ENCODE measurements at places on chromosomes 1 and 21.

DNA sequence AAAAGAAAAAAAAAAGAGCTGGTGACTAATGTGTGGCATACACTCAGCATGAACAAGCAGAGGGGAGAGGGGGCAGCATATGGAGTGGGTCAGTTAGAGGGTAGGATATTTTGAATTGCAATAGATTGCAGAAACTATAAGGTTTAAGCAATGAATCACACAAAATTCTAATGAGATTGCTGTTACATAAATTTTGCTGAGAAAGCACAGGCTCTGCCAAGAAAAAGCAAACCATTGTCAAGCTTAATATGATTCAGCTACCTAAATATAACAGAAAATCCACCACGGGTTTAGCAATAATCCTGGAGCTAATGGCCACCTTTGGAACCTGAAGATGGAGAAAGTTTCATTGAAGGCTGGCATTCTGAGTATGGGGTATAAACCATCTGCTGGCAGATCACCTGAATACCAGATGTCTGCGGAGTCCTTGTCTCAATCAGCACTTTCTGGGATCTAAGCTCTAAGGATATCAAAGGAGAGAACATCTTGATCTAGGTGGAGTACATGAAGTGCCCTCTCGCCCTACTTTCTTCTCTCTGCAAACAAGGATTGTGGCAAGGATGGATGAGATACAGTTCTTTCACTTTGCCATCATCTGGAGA is 30.3 kb upstream of the ANGPTL7 start:
- DNase-seq = no peak

- no peak for DNase-seq
Measured at GRCh38 chr1:225886159-225887029, 2.6 kb downstream of the LEFTY1 start.

DNA sequence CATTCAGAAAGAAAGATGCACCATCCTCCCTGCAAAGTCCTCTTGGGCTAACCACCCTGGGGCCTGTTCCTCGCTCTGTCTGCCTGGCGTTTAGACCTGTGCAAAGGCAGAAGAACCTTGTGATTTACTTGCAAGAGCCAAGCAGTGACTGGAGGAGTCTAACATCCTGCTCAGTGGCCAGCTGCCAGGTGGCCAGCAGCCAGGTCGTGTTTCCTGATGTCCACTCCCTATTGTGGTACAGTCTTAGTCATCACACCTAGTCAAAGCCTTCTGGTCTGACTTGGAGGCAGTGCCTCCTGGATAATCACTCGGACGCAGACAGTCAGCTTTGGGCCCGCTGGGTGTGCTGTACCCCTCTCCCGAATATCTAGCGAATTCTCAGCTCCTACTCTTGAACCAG is 118.1 kb downstream of the PGBD5 start:
- DNase-seq = no peak

DNA sequence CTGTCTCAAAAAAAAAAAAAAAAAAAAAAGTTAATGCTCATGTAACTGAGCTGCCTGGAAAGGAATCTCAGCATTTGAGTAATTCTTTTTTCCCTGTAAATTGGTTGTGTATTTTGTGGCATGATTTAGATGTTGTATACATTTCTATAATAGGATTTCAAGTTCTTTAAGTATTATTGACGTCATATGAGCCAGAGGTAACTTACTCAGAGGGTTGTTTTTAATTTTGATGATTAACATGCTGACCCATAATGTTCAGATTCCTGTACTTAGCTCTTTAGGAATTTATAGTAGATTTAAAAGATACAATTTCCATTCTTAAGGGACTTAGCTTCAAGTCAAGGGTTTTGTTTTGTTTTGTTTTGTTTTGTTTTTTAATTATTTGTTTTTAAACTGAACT is 120.4 kb downstream of the CACHD1 start:
- DNase-seq = no peak

GRCh38 chr1:107140703-107141490 is at the start of gene NTNG1:
Gene NTNG1 (plus strand): TSS chr1:107141039.
- no peak for DNase-seq

DNA sequence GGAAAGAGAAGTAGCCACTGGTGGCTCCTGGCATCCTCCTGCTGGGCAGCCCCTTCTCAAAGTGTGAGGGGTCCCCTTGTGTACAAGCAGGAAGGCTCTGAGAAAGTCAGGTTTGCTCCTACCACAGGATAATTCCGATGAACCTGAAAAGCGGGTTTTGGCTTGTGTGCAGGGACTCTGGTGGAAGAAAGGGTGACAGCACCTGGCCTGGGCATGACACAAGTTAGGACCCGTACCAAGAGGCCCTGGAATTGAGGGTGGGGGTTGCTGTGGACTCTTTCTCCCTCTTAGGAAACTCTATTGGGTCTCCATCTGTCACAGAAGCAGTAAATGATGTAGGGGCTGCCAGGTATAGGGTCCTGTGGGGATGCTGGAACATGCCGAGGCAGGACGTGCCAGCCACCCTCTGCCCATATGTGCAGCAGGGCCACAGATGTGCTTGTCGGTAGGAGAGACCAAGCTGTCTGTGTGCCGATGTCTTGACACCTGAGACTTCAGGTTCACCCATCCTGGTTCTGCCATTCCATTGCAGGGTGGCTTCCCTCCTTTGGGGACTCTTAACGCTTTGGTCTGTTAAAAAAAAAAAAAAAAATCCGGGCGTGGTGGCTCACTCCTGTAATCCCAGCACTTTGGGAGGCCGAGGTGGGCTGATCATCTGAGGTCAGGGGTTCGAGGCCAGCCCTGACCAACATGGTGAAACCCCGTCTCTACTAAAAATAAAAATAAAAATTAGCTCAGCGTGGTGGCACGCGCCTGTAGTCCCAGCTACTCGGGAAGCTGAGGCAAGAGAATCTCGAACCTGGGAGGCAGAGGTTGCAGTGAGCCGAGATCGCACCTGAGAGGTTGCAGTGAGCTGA is 9.8 kb downstream of the C1orf35 start:
- no peak for DNase-seq

DNA sequence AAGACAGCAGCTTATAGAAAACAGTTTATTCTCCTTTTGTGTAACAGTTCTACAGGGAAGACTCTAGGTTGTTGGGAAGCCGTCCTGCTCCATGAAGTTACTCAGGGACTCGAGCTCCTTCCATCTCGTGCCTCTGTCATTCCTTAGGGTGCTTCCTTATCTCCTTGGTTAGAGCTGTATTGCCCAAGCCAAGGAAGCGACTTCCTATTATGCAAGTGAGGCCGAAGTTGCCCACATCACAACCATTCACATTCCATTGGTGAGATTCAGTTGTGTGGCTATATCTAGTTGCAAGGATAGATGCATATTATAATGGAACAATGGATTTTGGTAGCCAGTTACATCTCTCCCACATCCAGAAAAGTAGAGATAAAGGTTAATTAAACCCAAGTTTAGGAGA is 9.0 kb downstream of the GSTM5 start:
- DNase-seq = no peak

- no peak for DNase-seq
Measured at GRCh38 chr1:100718581-100718980, 961 bp upstream of the VCAM1 start.

DNA sequence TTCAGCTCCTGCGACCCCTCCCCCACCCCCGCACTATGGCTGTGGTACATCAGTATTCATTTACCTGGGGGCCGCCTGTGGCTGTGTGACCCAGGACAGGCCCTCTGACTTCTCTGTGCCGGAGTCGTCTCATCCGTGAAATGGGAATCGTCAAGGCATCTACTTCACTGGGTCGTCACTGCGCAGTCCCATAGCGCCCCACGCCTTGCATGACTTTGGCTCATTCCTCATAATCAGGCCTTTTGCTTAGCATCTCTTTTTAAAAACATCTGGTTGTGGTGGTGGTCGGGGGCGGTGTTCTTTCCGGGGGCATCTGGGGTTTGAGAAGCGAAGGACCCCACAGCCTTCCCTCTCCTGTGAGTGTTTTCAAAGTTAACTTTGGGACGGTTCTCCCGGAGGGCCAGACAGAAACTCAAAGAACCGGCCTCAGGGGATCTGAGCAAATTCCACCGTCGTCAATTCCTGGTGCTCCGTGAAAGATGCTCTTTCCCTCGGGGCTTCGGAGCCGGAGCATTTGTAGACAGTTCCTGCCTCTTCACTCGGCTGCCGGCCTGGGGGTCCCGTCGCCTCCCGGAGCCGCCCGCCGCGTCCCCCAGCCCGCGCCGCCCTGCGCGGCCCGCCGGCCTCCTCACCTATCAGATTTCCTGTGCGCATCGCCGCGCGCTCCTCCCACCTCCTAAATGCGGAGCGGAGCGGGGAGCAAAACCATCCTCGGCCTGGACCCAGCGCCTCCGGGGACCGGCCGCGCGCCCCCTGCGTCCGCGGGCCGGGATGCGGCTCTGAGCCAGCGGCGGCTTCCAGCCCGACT is at the start of gene B3GALT5:
B3GALT5 (plus strand) TSS at position 708 of the 808 bp plus-strand sequence. CDS start 47,620 bp downstream, outside the sequence.
- peak; percentile 28 for DNase-seq

GRCh38 chr1:180247580-180247979 is 17.5 kb downstream of the LHX4 start:
- DNase-seq = no peak

GRCh38 chr1:156677616-156678596 is 699 bp upstream of the NES start:
- peak; percentile 44 for DNase-seq

DNA sequence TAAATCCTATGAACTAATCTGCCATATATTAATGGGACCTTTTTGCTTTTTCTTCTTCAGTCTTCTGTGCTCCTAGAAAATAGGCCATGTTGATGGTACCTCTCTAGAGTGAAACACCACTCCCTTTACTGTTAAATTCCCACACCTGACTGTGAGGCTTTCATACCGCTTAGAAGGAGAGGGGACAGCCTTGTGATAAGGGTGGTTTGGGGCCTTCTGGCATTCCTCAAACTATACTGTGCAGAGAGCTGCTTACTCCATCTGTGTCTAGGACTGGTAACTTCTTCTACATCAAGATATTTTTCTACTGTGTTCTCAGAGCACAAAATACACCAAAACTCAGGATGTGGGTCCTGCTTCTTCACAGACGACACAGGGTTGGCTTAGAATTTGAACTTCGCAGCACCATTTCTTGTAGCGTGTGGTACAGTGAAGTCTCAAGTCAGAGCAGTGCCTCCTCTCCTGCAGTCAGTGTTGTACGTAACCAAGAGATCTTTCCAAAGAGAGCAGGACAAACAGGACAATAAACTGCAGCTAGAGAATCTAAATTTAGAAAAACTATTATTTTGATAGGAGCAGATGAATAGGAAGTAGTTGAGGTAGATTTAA is 43.8 kb downstream of the MACO1 start:
- DNase-seq = no peak

DNA sequence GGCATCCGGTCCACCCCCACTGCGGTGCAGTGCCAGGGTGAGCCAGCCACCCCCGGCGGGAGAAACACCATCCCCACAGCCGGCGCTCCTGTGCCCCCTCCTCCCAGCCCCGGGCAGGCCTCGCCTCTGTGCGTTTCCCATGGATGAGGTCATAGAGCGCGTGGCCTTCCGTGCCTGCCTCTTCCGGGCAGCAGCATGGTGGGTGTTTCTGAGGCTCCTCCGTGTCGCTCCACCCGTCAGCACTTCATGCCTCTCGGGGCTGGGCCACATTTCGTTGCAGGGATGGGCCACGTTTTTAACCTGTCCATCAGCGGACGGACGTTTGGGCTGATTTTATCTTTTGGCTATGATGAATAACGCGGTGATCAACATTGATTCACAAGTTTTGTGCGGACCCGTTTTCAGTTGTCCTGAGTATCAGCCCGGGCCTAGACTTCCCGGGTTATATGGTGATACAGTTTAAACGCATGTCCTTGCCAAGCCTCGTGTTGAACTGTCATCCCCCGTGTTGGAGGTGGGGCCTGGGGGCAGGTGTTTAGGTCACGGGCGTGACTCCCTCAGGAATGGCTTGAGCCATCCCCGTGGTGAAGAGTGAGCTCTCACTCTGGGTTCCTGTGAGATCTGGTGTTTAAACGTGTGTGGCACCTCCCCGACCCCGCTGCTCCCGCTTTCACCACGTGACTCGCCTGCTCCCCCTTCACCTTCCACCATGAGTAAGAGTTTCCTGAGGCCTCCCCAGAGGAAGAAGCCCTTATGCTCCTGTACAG is 64.8 kb downstream of the SLX9 start:
- DNase-seq = no peak

- DNase-seq = no peak
Measured at GRCh38 chr1:30754684-30755171, 2.8 kb downstream of the LAPTM5 start.

DNA sequence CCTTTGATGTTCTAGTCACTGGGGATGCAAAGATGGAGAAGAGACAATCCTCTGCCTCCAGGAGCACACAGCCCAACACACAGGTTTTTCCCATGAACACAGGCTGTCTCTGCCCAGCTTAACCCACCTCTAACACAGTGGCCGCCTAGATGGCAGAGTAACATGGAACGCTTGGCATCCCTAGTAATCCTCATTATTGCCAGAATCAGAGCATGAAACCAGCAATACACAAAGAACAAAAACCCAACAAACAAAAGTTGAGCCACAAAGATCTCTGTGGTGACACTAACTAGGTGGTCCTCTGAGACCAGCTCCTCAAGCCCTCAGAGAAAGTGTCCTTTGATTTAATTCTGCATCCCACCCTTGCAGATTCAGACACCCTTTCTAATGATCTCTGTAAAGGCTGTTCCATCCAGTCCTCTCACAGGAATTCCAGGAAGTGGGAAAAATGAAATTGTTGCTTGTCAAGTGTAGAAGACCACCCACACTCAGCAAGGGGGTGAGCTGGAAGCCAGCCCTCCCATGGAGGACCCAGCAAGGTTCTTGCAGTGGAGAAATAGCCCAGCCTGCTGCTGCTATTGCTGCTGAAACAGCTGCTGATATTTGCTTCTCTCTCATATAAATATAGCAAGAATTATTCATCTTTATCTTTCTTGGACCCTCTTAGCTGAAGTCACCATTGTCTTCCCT is 7.4 kb upstream of the ATP2B4 start:
- no peak for DNase-seq

DNA sequence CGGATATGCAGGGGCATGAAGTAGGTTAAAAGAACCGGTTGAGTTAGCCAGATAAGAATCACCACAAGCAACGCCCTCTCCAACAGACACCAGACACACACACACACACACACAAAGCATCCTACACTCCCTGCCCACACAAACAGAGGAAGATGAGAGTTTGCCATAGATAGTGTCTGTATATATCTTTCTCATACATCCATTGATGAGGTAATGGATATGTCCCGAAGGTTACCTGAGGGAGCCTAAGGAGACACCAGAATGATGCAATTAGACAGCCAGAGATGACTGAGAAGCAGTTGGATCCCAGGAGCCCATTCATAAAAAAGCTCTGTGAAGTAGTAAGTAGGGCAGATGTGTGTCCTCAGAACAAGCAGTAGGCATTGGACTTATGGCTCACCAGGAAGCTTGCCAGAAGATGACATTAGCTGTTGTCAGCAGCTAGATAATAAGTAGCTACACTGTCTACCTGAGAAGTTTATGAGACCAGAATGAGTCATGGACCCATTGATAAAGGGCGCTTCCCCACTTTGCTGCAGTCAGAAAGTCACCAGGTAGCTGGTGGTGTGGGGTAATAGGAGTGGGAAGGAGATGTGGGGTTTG is 247.0 kb downstream of the KCNT2 start:
- no peak for DNase-seq

GRCh38 chr1:3886106-3886670 is 13.9 kb downstream of the C1orf174 start:
- DNase-seq = no peak

DNA sequence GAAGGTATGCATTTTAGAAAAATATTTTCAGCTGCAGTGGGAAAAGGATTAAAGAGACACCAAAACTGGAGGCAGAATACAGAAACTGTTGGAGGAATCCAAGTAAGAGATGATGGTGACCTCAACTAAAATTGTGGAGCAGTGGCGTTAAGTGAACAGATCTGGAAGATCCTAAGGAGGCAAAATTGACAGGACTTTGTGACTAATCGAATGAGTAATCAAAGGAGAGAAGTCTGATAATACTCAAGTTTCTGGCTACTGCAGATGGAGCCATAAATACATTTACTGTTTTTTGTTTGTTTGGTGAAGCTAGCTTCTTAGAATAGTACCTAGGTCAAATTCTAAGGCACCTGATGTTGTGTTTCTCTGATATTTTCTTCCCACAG is 3.1 kb downstream of the CTBS start:
- no peak for DNase-seq

Measured in NCI-H1436 (cell line).